ENCODE measurements at places on chromosomes 6 and 20.

GRCh38 chr6:170485159-170485558 is 67.9 kb downstream of the PSMB1 start:
- DNase-seq = no peak

DNA sequence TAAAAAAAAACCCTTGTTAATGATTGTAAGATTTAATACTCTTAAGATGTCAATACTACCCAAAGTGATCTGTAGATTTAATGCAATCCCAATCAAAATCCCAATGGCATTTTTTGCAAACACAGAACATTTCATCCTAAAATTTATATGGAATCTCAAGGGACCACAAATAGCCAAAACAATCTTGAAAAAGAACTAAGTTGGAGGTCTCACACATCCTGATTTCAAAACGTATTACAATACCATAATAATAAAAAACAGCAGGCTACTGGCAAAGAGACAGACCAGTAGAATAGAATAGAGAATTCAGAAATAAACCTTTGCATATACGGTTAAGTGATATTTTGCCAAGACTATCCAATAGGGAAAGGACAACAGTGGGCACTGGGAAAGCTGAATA is 331.9 kb upstream of the JARID2 start:
- no peak for DNase-seq

- DNase-seq = no peak
Measured at GRCh38 chr20:59183751-59184150, 20.1 kb downstream of the ZNF831 start.

GRCh38 chr6:99485395-99485773 is 29.8 kb downstream of the USP45 start:
- no peak for DNase-seq

- DNase-seq = peak; percentile 16
Measured at GRCh38 chr6:90343576-90343975, 46.9 kb upstream of the BACH2 start.

- no peak for DNase-seq
Measured at GRCh38 chr6:106771822-106772221, 142.4 kb downstream of the QRSL1 start.

DNA sequence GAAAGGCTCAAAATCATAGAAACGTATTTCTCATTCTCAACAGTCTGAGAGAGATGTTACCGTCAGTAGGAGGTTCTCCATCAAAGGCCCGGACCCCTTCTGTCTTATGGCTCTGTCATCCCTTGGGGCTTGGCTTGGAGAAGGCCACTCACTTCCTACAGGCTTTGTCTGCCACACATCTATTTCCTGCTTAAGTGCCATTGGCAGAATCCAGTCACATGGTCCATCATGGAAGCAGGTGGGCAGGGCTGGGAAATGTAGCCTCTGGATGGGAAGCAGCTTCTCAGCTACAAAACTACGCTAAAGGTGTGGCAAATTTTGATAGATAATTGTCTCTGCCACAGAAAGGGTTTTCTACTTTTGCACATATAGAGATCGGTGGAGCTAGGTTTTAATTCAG is 12.6 kb upstream of the ZFP64 start:
- no peak for DNase-seq

DNA sequence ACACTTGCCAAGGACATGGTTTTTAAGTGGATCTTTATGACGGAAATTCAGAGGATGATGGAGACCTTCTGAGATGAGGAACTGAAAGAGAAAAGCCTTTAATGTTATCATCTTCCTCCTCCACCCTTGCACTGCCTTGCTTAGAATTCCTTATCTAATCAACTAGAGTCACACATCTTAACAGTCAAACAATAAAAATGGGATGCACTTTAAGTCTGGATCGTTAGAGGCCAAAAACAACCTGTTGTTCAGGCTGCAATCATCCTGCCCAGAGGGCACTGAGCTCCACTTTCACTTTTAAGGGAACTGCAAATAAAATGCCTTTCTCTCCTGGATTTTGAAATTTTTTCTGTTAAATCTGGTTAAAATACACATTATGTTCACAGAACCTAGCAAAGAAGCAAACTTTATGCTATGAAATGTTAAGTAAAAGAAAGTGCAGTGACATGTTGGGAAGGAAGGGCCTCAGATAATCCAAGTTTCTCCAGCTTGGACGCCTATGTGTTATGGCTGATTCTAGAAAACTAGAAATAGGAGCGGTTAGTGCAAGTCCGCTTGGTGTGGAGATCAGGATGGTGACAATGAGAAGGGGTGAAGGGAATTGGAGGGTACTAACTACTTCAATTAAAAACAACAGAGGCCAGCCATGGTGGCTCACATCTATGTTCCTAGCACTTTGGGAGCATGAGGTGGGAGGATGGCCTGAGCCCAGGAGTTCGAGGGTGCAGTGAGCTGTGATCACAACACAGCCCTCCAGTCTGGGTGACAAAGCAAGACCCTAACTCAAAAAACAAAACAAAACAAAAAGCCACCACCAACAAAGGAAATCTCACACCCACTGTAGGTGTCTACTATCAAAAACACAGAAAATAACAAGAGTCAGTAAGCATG is 66.4 kb upstream of the KIF13A start:
- DNase-seq = no peak

- no peak for DNase-seq
Measured at GRCh38 chr6:125821825-125822281, 31.1 kb downstream of the NCOA7 start.

GRCh38 chr20:39986173-39986904 is 702.7 kb downstream of the MAFB start:
- DNase-seq = no peak

GRCh38 chr6:45933855-45934254 is 81.8 kb downstream of the CLIC5 start:
- DNase-seq = no peak

DNA sequence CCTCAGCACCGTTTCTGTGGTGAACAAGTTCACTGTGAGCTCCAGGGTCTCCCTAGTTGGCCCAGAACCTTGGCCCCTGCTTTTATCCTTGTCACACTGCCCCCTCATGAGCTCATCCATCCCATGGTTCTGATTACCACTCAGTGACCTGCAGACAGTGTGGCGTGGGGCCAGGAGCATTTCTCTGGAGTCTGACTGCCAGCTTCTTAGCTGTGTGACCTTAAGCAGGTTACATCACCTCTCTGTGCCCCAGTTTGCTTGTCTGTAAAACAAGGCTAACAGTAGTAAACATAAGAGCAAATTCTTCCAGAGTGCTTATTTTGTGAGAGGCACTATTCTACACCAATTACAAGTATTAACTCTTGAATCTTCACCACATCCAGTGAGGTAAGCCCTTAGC is 14.8 kb upstream of the MDGA1 start:
- no peak for DNase-seq

GRCh38 chr6:163708466-163708865 is 293.9 kb downstream of the QKI start:
- no peak for DNase-seq

GRCh38 chr6:14758421-14759081 is 487.3 kb upstream of the JARID2 start:
- DNase-seq = no peak

DNA sequence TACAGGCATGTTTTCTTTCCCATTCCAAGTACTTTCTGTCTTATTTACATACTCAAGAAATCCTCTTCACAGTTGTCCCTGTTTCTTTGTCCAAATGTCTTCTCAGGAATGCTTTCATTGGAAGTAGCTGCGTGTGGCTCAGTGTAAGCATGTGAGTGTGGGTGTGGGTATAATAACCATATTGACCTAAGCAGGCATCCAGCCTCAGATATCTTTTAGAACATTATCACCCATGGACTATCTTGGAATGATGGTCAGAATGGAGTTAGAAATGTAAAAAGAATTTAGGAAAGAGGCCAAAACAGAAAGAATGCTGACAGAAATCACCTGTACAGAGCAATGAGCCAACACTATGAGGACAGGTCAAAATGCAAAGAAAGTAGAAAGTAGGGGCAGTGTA is 16.4 kb downstream of the VNN2 start:
- no peak for DNase-seq

GRCh38 chr6:33957131-33957891 is 153.5 kb upstream of the MLN start:
- no peak for DNase-seq

DNA sequence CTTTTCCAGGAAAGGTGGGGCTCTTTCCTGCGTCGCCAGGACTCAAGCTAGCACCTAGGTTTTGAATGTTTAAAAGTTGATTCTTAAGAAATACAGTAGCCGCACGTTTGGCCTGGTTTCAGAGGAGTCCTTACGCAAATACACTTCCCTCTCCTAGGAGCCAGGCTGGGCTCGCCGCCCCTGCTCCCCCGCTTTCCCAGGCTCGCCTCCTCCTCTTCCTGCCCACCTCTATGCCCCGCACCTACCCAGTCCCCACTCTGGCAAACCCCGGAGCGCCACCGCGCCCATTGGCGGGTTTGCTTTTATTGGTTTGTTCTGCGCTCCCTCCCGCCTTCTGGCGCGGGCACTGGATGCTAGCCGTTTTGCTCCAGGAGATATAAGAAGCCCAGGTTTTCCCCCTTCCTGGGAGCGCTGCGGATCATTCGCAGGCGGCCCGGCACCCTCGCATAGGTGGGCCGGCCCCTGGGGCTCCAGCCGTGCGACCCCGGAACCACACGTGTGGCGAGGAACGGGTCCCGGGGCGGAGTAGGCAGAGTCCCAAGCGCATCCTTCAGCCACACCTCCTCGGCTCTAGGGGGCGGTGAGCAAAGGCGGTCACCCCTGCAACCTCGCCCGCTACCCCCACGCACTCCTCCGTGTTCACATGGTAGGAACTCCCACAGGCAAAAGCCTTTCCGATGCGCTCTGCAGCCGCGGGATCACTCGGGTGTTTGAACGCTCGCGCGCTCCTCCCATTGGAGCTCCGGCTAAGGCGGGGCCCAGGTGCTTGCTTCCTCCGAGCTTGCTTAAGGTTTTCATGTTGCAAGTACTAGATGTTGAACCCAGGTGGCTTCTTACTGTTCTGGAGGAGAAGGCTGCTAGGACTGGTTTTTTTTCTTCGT is 119.0 kb downstream of the RTN4IP1 start:
- no peak for DNase-seq

DNA sequence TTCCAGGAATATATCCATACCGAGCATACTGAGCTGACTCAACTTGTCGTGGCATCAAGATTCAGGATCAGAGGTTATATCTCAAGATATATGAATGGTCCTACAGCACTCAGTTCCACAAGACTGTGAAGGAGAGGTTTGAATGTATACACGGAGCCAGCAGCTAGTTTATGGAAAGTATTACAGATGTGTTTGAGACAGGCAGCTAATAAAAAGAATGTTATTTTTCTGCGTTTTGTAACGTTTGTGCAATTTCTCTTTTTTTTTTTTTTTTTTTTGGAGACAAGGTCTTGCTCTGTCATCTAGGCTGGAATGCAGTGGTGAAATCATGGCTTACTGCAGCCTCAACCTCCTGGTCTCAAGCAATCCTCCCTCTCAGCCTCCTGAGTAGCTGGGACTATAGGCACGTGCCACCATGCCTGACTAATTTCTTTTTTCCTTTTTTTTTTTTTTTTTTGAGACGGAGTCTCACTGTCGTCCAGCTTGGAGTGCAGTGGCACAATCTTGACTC is 3.4 kb upstream of the FAM110A start:
- no peak for DNase-seq

DNA sequence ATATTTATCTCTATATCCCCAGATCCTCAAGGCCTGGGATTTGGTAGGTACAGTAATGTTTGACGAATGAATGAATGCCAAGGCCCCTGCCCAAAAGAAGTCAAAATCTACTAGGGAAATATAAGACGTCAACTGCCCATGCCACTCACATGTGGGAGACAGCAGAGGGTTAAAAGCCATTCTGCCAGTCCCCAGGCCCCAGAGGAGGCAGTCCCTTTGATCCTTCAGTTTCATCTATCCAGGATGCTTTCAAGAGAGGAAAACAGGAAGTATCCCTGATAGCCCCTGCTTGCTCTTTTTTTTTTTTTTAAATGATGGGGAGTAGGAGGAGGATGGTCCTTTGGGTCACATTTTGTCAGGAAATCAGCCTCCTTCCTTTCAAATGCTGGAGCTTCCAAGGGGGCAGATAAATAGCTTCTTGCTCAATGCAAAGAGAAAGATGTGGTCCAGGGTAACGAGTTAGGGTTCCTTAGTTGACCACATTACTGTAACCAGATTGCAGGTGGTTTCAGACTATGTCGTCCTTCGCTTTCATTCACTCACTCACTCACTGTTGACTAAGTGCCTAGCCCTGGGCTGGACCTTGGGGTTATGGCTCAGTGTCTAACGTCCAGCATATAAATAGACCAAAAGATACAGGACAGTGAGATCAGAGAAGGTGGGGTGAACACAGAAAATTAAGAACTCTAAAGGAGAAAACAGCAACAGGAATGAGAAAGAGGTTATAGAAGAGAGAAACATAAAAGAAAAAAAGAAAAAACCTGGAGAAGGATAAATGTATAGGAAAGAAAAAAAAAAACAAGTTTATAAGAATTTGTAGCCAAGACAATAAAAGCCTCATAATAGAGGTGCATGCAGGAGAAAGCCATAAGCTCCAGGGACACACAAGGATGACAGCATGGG is 64.6 kb upstream of the PIM1 start:
- no peak for DNase-seq

DNA sequence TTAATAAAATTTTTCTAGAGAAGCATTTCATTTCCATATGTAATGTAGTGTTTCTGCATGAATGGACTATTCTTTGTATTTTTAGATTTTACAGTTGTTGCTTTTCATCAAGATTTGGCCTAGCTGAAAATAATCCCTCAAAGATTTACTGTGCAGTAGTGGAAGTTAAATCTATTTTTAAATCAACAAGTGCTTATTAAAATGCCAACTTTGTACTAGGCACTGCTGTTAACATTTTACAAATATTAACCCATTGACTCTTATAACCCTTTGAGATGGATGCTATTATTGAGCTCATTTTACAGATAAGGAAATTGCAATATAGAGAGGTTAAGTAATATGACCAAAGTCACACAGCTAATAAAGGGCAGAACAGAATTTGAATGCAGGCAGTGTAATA is 274.5 kb downstream of the NKAIN2 start:
- no peak for DNase-seq

DNA sequence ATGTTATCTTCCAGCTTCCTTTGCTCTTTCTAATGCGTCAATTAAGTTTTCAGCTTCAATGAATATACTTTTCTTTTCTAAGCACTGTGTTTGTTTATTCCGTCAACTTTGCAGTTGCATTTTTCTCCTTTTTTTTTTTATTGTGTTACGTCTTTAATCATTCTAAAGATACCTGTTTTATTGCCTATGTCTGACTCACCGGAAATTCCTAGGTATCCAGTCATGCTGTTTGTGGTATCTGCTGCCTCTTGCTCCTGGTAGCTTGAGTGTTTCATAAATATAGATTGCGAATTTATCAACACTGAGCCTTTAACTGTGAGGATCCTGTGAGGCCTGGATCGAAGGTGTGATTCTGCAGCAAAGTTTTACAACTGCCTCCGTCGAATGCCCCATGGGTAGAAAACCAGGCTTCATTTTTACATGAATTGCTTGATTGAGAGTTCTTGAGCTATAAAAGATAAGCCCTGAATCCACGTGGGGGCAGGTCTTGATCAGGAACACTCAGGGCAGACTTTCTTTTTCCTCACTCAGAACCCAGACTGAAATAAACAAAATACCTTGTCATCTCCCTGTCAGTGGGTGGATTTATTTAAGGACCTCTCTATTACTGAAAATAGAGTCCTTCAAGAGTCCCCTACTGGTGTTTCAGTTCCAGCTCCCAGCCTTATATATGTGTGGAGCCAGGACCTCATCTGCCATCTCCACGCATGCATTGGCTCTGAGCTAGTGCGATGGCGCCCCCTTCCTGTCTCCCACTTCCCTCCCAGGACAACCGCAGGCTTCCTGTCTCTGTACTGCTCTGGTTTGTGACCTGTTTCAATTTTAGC is 60.1 kb upstream of the LRRC1 start:
- DNase-seq = no peak

- DNase-seq = no peak
Measured at GRCh38 chr6:37209461-37210205, 39.7 kb downstream of the PIM1 start.

Measured in dorsolateral prefrontal cortex (tissue), 122 donors.